ENCODE measurements at places on chromosomes 7 and 10.

- no peak for DNase-seq
Measured at GRCh38 chr7:2037808-2038522, 194.8 kb downstream of the MAD1L1 start.

GRCh38 chr10:73850863-73851461 lies 23.4 kb downstream of the CAMK2G start:
- peak; percentile 96 for DNase-seq

GRCh38 chr10:131571346-131571745 lies 259.8 kb upstream of the TCERG1L start:
- DNase-seq, result no peak

- no peak for DNase-seq
Measured at GRCh38 chr7:25208525-25209221, 19.6 kb downstream of the NPVF start.

DNA sequence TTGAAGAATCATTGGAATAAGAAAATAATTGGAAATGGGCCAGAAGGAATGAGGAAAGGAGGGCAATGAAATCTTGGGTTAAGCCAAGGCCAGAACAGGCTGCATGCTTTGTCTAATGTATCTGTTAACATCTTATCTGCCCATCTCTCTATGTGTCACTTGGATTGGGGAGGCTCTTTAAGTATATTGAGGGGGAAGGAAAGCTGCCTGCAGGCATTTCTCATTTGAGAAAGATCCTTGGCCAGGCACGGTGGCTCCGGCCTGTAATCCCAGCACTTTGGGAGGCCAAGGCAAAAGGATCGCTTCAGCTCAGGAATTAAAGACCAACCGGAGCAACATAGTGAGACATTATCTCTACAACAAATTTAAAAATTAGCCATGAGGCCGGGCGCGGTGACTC lies 14.3 kb downstream of the PCBD1 start:
- no peak for DNase-seq

All from fibroblast of skin of left biceps (primary cell).